ENCODE measurements at places on chromosomes 7 and 10.

GRCh38 chr10:119500123-119500795 lies 42.3 kb downstream of the RGS10 start:
- DNase-seq = no peak

DNA sequence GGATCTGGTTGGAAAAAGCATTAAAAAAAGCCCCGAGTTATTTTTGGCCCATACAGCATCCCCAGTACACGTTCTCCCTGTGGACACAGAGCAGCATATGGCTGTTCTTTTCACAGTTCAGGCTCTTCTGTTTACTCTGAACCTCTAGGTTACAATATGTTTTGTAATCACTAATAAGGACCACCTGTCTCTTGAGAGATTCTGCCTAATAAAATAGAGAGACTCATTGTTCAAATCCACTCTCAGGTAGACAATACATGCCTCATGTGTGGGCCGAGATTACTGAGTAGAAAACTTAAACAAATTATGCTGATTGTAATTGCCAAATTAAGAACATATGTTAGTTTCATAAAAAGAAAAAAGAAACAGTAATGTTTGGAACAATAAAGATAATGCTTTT lies 647.7 kb downstream of the GRM8 start:
- DNase-seq = no peak

DNA sequence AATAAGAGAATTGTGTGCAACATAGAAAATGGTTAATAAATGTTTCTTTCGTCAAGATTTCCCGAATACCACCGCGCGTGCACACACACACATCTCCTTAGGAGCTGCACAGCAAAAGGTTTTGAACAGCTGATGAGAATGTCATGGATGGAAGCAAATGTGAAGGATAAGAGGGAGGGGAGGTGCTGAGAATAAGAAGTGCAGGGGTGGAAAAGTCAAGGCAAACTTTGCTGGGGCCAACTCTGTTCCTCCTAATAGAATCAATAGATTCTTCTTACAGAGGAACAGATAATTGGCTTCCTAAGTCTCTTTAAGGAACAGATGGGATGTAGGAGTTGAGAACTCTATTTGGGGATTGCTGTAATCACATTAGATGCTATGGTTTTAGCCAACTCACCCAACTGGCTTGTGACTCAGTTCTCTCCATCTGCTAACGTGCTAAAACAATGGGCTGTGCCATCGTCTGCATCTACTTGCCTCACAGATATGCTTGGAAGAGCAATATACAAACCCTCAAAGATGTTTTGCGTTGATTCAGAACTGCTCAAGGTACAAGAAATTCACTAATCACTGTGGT lies 408.2 kb upstream of the CELF2 start:
- DNase-seq = no peak

DNA sequence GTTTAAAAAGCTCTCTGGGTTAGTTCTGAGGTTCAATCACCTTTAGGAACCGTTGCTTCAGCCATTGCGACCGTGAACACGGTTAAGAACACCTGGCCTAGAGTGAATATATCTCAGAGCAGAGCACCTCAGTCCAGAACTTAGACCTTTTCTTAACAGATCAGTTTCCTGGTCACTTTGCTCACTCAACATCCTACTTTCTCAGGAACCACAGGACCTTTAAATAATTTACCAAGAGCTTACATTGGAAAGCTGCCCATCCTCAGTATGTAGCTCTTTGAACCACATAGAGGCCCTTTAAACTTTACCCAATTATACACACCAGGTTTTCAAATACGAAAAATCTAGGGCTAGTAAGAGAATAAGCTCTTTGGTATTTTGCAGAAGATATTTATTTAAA lies 153.2 kb downstream of the NRBF2 start:
- DNase-seq = no peak

- DNase-seq = no peak
Measured at GRCh38 chr7:61111-61510, 131.3 kb upstream of the FAM20C start.
